ENCODE measurements at places on chromosomes 5 and 9. TPM values are rescaled to one million over a fixed set of nuclear protein-coding genes. Genes with fewer than 3 reads are reported as not detected.
A peak's percentile ranks its signal among the peaks of the same experiment; 100 is the strongest.

The KCNN2 gene
- not detected for total RNA-seq

The TYRP1 gene
- not detected for total RNA-seq

The FGF18 gene
- total RNA-seq: 0.18 TPM

The FBP2 gene
- not detected for total RNA-seq

The ARID3C gene
- total RNA-seq: 0.29 TPM

The GRIA1 gene
- total RNA-seq: not detected

The ERGIC1 gene
- total RNA-seq: 57.0 TPM

GRCh38 chr9:116008278-116008677 is 145.3 kb upstream of the PAPPA start:
- no peaks in the 10 kb centered on the region for H3K36me3 ChIP-seq
- no peaks in the 10 kb centered on the region for H3K4me1 ChIP-seq
- no peak overlapping the region for H3K4me3 ChIP-seq

GRCh38 chr5:116529615-116530014 is 45.0 kb downstream of the SEMA6A start:
- DNase-seq: no peak
- no peaks in the 10 kb centered on the region for H3K36me3 ChIP-seq
- no peak overlapping the region for H3K4me3 ChIP-seq
- no peaks in the 10 kb centered on the region for H3K27me3 ChIP-seq

DNA sequence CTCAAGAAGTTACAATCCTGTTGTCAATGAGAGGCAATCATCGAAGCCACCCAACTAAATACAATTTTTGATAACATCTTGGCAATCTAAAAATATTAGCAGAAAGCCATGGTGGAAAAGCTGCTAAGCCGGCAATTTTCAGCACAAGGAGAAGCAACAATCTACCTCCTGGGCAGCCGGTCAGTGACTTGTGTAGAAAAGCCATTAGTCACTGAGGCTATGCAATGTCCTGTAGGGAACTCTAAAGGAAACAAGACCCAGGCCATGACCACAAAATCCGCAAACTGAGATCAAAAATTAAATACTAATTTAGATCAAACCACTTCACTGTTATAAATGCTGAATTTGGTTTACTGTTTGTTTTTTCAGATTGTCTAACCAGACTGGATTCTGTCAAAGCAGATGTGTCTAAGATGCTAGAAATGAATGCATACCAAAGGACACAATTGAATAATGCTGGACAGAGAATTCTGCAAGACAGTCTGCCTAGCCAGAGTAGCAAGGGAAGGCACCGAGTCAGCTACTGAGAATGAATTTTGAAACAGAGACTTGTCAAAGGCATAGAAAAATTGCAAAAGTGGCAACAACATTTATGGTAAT is 384.8 kb downstream of the PRELID2 start:
- no peaks in the 10 kb centered on the region for H3K36me3 ChIP-seq
- H3K4me3 ChIP-seq: no peak overlapping the region
- no peak for DNase-seq

DNA sequence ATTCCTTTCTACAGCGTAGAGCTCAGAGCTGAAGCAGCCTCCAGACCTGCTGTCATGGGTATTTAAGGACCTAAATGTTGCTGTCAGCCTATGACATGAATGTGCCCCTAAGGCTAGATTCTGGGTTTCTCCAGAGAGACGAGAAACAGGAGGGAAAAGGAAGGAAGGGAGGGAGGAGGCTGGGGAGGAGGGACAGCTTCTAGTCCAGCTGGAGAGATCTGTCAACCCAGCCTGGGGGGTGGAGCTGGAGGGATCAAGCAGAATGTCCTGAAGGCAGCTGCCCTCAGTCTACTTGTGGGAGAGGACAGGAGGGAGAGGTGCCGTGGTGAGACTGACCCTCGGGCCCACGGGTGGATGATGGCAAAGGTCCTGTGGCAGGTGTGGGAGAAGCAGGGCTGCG is 1.1 kb upstream of the DBH start:
- H3K4me1 ChIP-seq: no peaks in the 10 kb centered on the region
- no peak overlapping the region for H3K4me3 ChIP-seq
- no peak for DNase-seq
- H3K36me3 ChIP-seq: no peaks in the 10 kb centered on the region
- H3K27ac ChIP-seq: no peak overlapping the region
- no peaks in the 10 kb centered on the region for H3K27me3 ChIP-seq

DNA sequence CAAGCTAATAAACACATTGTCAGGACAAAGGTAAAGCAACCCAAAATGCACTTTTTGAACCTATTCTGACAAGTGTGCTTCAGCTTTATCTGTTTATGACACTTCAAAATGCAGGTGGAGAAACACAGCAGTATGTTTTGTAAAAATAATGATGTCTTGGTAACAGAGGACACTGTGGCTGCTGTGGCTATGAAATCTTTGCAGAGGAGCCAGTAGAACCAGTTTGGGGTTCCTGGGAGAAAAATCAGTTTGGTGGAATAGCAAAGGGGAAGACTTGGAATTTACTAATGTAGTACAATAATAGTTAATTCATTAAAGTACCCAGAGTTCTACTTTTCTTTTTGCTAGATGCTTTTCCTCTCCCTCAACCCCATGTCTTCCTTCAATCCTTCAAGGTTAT is 40.6 kb downstream of the SIL1 start:
- no peak for DNase-seq
- peaks cover 6% of the 10 kb centered on the region for H3K36me3 ChIP-seq
- no peak overlapping the region for H3K4me3 ChIP-seq
- no peak overlapping the region for H3K27ac ChIP-seq

DNA sequence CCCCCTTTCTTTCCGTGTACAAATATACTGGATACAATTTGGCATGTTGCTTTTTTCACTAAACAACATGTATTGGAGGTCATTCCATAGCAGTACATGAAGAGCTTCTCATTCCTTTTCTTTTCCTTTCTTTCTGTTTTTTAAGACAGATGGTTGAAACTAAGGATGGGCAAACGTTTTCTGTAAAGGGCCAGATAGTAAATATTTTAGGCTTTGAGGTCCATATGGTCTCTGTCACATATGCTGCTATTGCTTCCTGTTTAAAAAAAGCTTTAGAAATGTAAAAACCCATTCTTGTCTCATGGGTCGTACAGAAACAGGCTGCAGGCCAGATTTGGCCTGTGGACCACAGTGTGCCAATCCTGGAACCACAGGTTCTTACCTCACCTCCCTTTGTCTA is 160.1 kb downstream of the ACER2 start:
- H3K27ac ChIP-seq: no peak overlapping the region
- no peak for DNase-seq
- peaks cover 3% of the 10 kb centered on the region for H3K27me3 ChIP-seq
- no peaks in the 10 kb centered on the region for H3K36me3 ChIP-seq
- H3K4me1 ChIP-seq: no peaks in the 10 kb centered on the region
- H3K4me3 ChIP-seq: no peak overlapping the region

- H3K4me1 ChIP-seq: no peaks in the 10 kb centered on the region
- DNase-seq: no peak
- H3K4me3 ChIP-seq: no peak overlapping the region
- H3K36me3 ChIP-seq: peaks cover 11% of the 10 kb centered on the region
Measured at GRCh38 chr5:116442095-116442534, 132.5 kb downstream of the SEMA6A start.

DNA sequence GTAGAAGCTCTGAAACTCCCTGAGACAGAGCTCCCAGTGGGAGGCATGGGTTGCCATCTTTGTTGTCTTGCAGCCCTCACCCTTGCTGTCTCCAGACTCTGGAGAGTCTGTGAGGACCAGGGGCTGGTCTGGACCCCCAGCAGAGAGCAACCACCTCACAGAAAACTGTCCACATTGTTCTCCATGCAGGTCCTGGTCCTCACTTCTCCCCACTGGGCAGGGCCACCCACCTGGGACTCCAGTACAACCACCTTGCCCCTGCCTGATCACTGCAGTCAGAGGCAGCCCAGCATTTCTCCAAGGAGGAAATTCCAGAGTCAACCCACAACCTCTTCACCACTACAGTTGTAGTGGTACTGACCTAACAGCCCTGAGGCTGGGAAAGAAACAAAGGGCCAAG is 285.6 kb upstream of the RPS23 start:
- peaks cover 1% of the 10 kb centered on the region for H3K27me3 ChIP-seq
- no peak for DNase-seq
- H3K4me3 ChIP-seq: no peak overlapping the region
- H3K4me1 ChIP-seq: no peaks in the 10 kb centered on the region
- H3K36me3 ChIP-seq: no peaks in the 10 kb centered on the region

GRCh38 chr9:89077519-89077918 is 86.3 kb downstream of the S1PR3 start:
- H3K4me3 ChIP-seq: no peak overlapping the region
- no peak overlapping the region for H3K27ac ChIP-seq
- H3K27me3 ChIP-seq: peaks cover 20% of the 10 kb centered on the region
- no peak for DNase-seq
- no peaks in the 10 kb centered on the region for H3K4me1 ChIP-seq
- H3K36me3 ChIP-seq: no peaks in the 10 kb centered on the region

GRCh38 chr5:133150909-133151544 is 99.2 kb downstream of the HSPA4 start:
- no peak for DNase-seq
- H3K4me3 ChIP-seq: no peak overlapping the region
- no peaks in the 10 kb centered on the region for H3K27me3 ChIP-seq
- peaks cover 17% of the 10 kb centered on the region for H3K4me1 ChIP-seq
- no peak overlapping the region for H3K27ac ChIP-seq
- no peaks in the 10 kb centered on the region for H3K36me3 ChIP-seq

DNA sequence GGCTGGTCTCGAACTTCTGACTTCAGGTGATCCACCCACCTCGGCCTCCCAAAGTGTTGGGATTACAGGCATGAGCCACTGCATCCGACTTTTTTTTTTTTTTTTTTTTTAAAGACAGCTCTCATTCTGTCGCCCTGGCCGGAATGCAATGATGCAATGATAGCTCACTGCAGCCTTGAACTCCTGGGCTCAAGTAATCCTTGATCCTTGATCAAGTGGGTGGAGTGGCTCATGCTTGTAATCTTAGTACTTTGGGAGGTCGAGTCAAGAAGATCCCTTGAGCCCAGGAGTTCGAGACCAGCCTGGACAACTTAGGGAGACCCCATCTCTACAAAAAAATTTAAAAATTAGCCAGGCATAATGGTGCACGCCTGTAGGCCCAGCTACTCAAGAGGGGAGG is 8.1 kb downstream of the SEC24A start:
- H3K27me3 ChIP-seq: no peaks in the 10 kb centered on the region
- H3K27ac ChIP-seq: no peak overlapping the region
- H3K4me1 ChIP-seq: peaks cover 25% of the 10 kb centered on the region
- no peak overlapping the region for H3K4me3 ChIP-seq

- H3K4me1 ChIP-seq: no peaks in the 10 kb centered on the region
- H3K27ac ChIP-seq: no peak overlapping the region
- H3K27me3 ChIP-seq: peaks cover 2% of the 10 kb centered on the region
- peaks cover 4% of the 10 kb centered on the region for H3K36me3 ChIP-seq
Measured at GRCh38 chr9:114290561-114290986, 32.3 kb upstream of the ORM1 start.

- H3K27ac ChIP-seq: peak overlapping the region; percentile 98
- peak overlapping the region; percentile 67 for H3K4me3 ChIP-seq
- no peaks in the 10 kb centered on the region for H3K27me3 ChIP-seq
- peak; percentile 78 for DNase-seq
- peaks cover 1% of the 10 kb centered on the region for H3K36me3 ChIP-seq
Measured at GRCh38 chr5:14413331-14413750, 168.3 kb upstream of the OTULINL start.

DNA sequence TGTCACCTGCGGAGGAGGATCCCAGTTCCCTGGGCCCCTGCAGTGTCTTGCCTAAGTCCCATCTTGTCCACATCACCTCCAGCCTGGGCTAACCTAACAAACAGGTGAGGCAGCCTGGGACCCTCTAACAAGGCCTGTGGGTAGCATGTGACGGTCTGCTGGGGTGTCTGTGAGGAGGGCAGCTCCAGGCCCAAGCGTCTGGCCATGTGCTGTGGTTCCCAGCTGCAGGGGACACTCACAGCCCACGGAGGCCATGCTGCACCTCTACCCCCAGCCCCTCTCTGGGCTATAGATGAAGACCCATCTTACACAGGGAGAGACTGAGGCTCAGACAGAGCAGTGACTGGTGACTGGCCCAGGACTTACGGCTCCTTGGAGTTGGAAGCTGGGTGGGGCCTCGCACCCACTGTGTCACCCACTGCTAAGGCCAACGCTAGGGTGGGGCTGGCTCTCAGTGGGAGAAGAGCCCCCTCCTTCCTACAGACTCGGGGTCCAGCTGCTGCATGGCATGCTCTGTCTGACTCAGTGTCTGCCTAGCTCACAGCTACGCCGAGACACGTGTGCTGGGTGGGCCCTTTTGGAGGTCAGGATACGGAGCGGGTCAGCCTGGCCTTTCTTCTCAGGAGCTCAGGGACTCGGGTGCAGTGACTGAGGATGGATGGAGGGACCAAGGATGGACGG is 40.8 kb upstream of the RNF130 start:
- DNase-seq: no peak
- no peak overlapping the region for H3K4me3 ChIP-seq
- no peaks in the 10 kb centered on the region for H3K4me1 ChIP-seq
- H3K27me3 ChIP-seq: peaks cover 1% of the 10 kb centered on the region
- peaks cover 1% of the 10 kb centered on the region for H3K36me3 ChIP-seq

GRCh38 chr9:99820685-99821395 is 845 bp upstream of the NR4A3 start:
- peaks cover 38% of the 10 kb centered on the region for H3K36me3 ChIP-seq
- H3K27ac ChIP-seq: peak overlapping the region; percentile 98
- peak overlapping the region; percentile 100 for H3K4me3 ChIP-seq
- H3K27me3 ChIP-seq: no peaks in the 10 kb centered on the region
- DNase-seq: peak; percentile 89

DNA sequence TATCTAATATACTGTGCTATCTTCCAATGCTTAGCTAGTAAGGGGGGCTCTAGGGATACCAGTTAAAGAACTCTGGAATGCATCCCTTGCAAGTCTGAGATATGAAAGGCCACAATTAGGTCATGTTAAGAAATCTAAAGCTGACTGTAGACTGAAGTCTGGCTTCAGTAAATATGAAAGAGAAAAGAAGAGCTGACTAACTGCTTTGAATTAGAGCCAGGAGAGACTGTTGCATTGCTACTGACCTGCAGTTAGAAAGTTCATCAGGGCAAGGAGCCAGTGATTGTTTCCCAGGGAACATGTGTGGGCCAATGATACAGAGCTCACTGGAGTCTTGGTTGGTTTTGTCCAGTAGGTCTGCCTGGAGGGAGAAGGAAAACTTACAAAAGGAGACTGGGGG is 472.1 kb upstream of the TNC start:
- H3K36me3 ChIP-seq: no peaks in the 10 kb centered on the region
- peaks cover 10% of the 10 kb centered on the region for H3K27me3 ChIP-seq
- H3K4me3 ChIP-seq: no peak overlapping the region
- no peak for DNase-seq
- H3K4me1 ChIP-seq: no peaks in the 10 kb centered on the region
- no peak overlapping the region for H3K27ac ChIP-seq

DNA sequence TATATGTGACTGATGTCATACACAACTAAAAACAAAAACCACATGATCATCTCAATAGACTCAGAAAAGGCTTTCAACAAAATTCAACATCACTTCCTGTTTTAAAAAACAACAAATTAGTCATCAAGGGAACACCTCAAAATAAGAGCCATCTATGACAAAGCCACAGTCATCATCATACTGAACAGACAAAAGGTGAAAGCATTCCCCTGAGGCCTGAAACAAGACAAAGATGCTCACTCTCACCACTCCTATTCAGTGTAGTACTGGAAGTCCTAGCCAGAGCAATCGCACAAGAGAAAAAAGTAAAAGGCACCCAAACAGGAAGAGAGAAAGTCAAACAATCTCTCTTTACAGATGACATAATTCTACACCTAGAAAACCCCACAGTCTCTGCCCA is 893.5 kb upstream of the EDIL3 start:
- H3K27ac ChIP-seq: no peak overlapping the region
- H3K27me3 ChIP-seq: no peaks in the 10 kb centered on the region
- H3K36me3 ChIP-seq: no peaks in the 10 kb centered on the region
- H3K4me3 ChIP-seq: no peak overlapping the region

Measured in activated CD8-positive, alpha-beta T cell treated with anti-CD3 and anti-CD28 coated beads for 36 hours (primary cell).